ENCODE measurements at places on chromosomes 1 and 21. TPM values are rescaled to one million over a fixed set of nuclear protein-coding genes. Genes with fewer than 3 reads are reported as not detected.

- peak; percentile 94 for DNase-seq
Observed at GRCh38 chr1:63892632-63893395, 119.0 kb downstream of the ROR1 start.

- DNase-seq = no peak
Observed at GRCh38 chr1:161970633-161971032, 53.0 kb downstream of the OLFML2B start.

- no peak for DNase-seq
Observed at GRCh38 chr1:45359882-45360513, 19.8 kb upstream of the MUTYH start.

DNA sequence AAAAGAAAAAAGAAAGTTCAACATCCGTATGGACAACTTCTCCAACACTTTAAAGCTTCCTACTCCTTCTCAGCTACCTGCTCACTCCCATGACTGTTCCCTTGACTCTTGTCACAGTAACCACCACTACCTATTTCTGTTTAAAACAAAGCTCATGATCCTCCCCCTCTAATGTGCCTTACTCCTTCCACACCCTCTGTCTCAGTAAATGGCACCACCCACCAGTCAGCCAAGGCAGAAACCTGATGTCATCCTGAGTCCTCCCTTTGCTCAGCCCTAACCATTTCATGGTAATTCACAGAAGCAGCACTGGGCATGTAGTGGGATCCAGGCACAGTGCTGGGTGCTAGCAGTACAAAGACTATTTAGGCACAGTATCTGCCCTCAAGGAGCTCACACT lies 63.0 kb upstream of the PPM1J start:
- DNase-seq = no peak

- DNase-seq = no peak
Observed at GRCh38 chr1:65020774-65021173, 54.4 kb upstream of the JAK1 start.

DNA sequence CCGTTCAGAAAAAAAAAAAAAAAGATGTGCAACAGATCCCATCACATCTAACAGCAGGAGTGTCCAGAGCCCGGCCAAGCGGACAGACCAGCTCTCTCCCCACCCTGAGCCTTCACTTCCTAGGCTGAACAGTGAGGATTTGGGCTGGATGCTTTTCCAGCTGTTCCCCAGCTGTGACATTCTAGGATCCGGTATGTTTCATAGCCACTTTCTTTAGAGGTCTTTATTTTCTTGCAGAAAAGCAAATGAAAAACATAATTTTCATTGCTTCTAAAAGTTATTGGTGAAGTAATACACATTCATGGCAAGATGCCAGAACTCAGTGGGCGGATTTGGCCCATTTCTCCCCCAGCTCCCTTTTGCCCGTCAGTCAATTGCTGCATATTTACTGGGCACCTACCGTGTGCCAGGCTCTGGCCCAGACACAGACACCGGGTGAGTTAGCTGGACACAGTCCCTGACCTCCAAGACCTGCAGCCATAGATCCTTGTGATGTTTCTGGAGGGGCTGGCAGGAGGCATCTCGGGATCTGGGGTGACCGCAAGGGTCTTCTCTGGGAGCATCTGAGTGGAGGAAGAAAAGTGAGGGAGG lies 213.7 kb upstream of the VAMP3 start:
- no peak for DNase-seq

DNA sequence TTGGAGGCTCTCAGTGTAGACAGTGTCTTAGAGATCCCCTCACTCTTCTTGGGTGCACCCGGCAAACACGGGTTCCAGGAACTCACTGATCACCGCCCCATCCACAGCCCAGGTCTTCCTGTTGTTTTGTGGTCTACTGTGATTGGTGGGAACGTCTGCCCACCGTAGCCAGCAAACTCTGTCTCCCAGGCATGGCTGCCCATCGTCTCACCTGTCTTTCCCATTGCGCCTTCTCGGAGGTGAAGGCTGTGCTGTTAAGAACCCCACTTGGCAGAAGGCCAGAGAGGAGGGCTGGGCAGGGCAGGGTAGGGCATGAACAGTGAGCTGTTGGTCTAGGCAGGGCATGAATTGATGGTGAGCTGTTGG lies 14.1 kb upstream of the KCNA2 start:
- no peak for DNase-seq

GRCh38 chr1:118366286-118366685 lies 181.3 kb upstream of the SPAG17 start:
- DNase-seq = no peak

The TCHHL1 gene
- not detected for total RNA-seq

The SH3D21 gene
- 1.9 TPM for total RNA-seq

DNA sequence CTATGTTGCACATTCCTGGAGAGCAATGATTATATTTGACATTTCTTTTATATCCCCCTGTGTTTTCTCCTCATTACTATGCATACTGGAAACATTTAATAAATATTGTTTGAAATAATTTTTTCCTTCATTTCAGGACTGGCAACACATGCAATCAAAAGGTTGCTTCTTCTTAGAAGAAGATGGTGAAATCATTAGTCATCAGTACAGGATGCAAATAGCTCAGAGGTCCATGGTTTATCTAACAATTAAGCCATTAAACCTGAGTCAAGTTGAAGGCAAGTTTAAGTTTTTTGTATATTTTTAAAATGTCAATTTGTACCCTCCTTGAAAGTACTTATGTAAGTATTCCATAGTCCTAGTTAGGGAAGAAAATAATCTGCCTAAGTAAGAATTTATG lies 22.5 kb downstream of the EFCAB7 start:
- DNase-seq = no peak

DNA sequence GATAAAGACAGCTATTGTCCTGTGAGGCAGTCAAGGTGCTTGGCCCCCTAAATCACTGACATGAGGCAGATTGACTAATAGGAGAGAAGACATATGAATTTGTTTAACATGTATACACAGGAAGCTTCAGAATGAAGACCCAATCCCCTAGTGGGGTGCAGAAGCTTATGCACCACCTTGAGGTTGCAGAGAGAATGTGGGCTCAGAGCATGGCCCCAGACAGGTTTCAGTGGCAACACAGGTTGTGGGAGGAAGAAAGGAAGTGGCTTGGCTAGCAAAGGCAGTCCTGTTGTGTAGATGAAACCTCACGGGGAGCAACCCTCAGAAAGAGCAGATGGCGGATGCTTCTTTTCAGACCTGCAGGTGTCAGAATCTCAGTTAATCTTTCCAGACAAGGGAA lies 37.0 kb upstream of the PARP1 start:
- no peak for DNase-seq

The ID3 gene
- 77.5 TPM for total RNA-seq

The FCRLB gene
- total RNA-seq = 2.6 TPM

GRCh38 chr1:34312359-34312758 lies 135.7 kb downstream of the C1orf94 start:
- no peak for DNase-seq

DNA sequence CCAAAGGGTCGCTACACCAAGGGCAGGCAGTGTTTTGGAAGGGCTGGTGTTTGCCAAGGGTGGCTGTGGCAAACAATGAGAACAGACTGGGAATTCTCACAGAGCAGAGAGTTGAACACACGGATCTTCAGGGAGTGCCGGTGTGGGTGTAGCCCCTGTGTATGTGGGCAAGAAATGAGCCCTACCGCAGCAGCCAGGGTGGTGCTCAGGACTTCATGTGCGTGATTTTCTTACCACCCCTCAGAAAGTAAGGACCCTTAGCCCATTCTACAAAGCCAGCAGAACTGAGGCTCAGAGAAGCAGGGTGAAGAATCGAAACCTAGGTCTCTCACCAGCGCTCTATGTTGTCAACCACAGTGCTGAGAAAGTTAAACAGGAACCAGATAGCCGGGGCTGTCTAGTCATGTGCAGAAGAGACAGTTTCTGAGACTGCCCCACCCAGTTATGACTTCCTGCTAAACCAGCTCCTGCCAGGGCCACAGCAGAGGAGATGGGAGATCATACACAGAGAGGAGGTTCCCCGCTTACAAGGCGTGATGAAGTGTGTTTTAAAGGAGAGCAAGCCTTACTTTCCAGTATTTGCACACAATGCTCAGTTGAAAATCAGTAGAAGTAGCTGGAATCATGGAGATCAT lies 21.9 kb upstream of the MORC3 start:
- no peak for DNase-seq

GRCh38 chr1:236468625-236469024 lies 55.2 kb upstream of the LGALS8 start:
- no peak for DNase-seq

The KRTAP10-9 gene
- total RNA-seq = not detected

DNA sequence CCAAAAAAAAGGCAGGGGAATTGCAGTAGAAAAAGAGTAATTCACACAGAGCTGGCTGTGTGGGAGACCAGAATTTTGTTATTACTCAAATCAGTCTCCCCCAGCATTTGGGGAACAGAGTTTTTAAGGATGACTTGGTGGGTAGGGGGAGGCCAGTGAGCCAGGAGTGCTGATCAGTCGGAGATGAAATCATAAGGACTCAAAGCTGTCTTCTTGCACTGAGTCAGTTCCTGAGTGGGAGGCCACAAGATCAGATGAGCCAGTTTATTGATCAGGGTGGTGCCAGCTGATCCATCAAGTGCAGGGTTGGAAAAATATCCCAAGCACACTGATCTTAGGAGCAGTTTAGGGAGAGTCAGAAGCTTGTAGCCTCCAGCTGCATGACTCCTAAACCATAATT lies 23.7 kb upstream of the EDARADD start:
- DNase-seq = no peak

- peak; percentile 53 for DNase-seq
Observed at GRCh38 chr1:38246955-38247952, 200.7 kb upstream of the POU3F1 start.

DNA sequence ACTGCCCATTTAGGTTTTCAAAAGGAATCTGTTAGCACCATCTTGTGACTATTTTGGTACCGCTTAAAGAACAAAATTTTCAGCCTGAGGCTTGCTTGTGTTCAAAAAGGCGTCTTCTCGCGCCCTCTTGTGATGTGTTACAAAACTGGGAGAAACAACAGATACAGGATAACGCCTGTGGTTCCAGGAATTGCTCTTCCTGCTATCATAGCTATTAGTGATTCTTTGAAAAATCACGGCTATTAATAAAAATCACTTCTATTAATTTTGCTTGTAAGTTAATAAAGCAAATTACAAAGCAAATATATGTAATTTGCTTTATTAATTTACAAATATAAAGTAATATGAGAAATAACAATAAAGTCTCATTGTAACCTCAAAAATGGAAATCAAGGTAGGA lies 82.2 kb upstream of the ABCD3 start:
- no peak for DNase-seq

DNA sequence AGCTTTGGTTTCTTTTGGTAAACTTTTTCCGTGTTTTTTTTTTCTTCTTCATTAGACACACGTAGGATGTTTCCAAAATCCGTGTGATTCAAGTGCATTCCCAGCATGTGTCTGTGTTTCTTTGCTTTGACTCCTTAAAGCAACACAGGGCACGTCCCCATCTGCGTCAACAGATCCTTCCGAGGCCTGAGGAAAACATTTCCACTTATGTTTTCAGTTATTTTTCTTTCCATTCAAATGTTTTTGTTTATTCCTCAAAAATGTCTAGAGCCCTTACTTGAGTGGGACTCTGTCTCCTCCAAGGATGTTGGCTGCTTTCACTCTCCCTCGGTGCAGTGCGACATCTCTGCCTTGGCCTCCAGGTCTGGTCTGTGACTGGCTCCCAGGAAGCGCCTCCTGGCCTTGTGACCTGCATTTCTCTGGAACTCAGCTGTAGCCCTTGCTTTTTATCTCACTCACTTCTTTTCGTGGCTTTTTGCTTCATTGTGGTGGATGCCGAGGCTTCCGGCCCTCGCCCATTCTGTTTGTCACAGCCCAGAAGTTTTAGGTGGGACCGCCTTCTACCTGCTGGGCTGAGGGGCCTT lies 31.3 kb upstream of the SLC19A1 start:
- DNase-seq = no peak

- DNase-seq = no peak
Observed at GRCh38 chr1:205515781-205516253, 11.3 kb downstream of the CDK18 start.

- DNase-seq = no peak
Observed at GRCh38 chr1:56977910-56978309, 12.1 kb upstream of the C8B start.

The S100A12 gene
- total RNA-seq = not detected

The PRAMEF33 gene
- total RNA-seq = not detected

GRCh38 chr1:180397175-180397574 lies 105.2 kb downstream of the ACBD6 start:
- DNase-seq = no peak

The GBP2 gene
- 2.7 TPM for total RNA-seq

All from kidney epithelial cell (primary cell).